ENCODE measurements at places on chromosomes 1 and 21. TPM values are rescaled to one million over a fixed set of nuclear protein-coding genes. Genes with fewer than 3 reads are reported as not detected.

ARHGAP29 gene
- 14.3 TPM for total RNA-seq

- no peak overlapping the region for H3K4me3 ChIP-seq
- peaks cover 7% of the 10 kb centered on the region for H3K27me3 ChIP-seq
- no peaks in the 10 kb centered on the region for H3K36me3 ChIP-seq
- no peak for DNase-seq
- H3K4me1 ChIP-seq: no peaks in the 10 kb centered on the region
- no peak overlapping the region for H3K27ac ChIP-seq
These were observed 81.7 kb downstream of the PCBP3 start for GRCh38 chr21:45724994-45725843.

DNA sequence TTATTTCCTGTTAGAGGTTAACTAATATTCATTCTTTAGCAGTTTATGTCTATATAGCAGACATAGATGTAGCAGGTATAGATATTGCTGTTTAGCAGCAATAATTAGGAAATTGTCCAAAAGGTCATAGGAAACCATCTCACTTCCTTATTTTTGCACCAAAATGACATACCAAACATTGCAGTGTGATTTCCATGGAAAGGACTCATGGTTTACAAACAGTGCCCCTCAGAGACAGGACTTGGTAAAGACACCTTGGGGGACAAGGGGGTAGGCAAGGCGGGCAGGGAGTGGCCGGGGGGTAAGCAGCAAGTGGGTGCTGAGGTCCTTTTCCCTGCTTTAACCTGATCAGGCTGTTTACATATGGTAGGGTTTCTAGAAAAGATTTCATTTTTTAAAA is 30.5 kb downstream of the BATF3 start:
- no peaks in the 10 kb centered on the region for H3K36me3 ChIP-seq
- H3K27ac ChIP-seq: no peak overlapping the region
- DNase-seq: no peak
- H3K27me3 ChIP-seq: peaks cover 6% of the 10 kb centered on the region
- H3K4me1 ChIP-seq: peaks cover 10% of the 10 kb centered on the region
- no peak overlapping the region for H3K4me3 ChIP-seq

GRCh38 chr21:32278103-32278502 is 746 bp downstream of the MIS18A start:
- no peaks in the 10 kb centered on the region for H3K27me3 ChIP-seq
- H3K4me3 ChIP-seq: peak overlapping the region; percentile 80
- H3K36me3 ChIP-seq: peaks cover 5% of the 10 kb centered on the region

GRCh38 chr21:18252256-18252655 is 7.6 kb downstream of the CHODL start:
- H3K36me3 ChIP-seq: no peaks in the 10 kb centered on the region
- no peak overlapping the region for H3K4me3 ChIP-seq
- no peak for DNase-seq
- no peaks in the 10 kb centered on the region for H3K4me1 ChIP-seq
- no peak overlapping the region for H3K27ac ChIP-seq
- no peaks in the 10 kb centered on the region for H3K27me3 ChIP-seq

- no peak overlapping the region for H3K27ac ChIP-seq
- no peak overlapping the region for H3K4me3 ChIP-seq
- H3K4me1 ChIP-seq: no peaks in the 10 kb centered on the region
- H3K27me3 ChIP-seq: no peaks in the 10 kb centered on the region
- DNase-seq: no peak
These were observed 185.8 kb downstream of the MRPL39 start for GRCh38 chr21:25421321-25422028.

GRCh38 chr1:84245563-84245962 is 55.9 kb upstream of the SAMD13 start:
- H3K27ac ChIP-seq: no peak overlapping the region
- H3K27me3 ChIP-seq: no peaks in the 10 kb centered on the region
- H3K4me3 ChIP-seq: no peak overlapping the region
- no peak for DNase-seq
- H3K36me3 ChIP-seq: no peaks in the 10 kb centered on the region

GRCh38 chr1:2290595-2291510 is 62.7 kb downstream of the SKI start:
- peaks cover 45% of the 10 kb centered on the region for H3K4me1 ChIP-seq
- DNase-seq: peak; percentile 88
- peak overlapping the region; percentile 64 for H3K27ac ChIP-seq
- H3K4me3 ChIP-seq: peak overlapping the region; percentile 36
- H3K36me3 ChIP-seq: no peaks in the 10 kb centered on the region

ARHGEF10L gene
- total RNA-seq: 108 TPM

DNA sequence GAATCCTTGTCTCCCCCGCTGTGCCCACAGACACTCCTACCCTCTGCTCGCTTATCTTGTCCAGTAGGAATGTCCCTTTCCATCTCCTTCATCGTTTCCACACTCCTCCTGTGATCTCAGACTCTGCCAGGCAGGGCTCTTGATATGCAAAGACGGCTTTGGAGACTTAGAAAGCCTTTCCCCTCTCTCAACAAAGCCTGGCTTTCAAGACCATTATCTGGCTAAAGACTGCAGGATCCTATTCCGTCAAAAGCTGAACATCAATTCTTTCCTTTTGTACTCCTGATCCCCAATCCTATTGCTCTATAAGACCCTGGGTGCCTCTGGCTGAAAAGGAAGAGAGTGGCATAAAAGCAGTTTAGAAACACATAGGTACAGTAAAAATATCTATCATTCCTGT is 63.9 kb downstream of the SDC3 start:
- H3K27me3 ChIP-seq: no peaks in the 10 kb centered on the region
- no peak overlapping the region for H3K27ac ChIP-seq
- peaks cover 5% of the 10 kb centered on the region for H3K4me1 ChIP-seq
- H3K4me3 ChIP-seq: no peak overlapping the region
- no peaks in the 10 kb centered on the region for H3K36me3 ChIP-seq
